Kidney epithelial cell (primary cell): ENCODE measurements at places on chromosomes 16 and 17.
A peak's percentile ranks its signal among the peaks of the same experiment; 100 is the strongest.

GRCh38 chr16:1781758-1782407, 488 bp downstream of the SPSB3 start:
- no peak for DNase-seq

DNA sequence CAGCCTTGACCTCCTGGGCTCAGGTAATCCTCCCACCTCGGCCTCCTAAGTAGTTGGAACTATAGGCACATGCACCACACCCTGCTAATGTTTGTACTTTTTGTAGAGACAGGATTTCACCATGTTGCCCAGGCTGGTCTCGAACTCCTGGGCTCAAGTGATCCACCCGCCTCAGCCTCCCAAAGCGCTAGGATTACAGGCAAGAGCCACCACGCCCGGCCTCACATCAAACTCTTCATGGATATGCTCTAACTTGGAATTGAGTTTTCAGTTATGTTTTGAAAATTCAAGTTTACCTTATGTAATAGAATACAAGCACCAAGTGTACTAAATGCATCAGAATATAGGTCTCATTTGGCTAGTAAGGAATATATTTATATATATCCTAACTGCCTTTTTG, 119.6 kb downstream of the BRIP1 start:
- DNase-seq, result no peak

GRCh38 chr16:920717-921116, 50.1 kb downstream of the LMF1 start:
- no peak for DNase-seq

- no peak for DNase-seq
These were observed 9.4 kb downstream of the SNX20 start for GRCh38 chr16:50671644-50672260.

DNA sequence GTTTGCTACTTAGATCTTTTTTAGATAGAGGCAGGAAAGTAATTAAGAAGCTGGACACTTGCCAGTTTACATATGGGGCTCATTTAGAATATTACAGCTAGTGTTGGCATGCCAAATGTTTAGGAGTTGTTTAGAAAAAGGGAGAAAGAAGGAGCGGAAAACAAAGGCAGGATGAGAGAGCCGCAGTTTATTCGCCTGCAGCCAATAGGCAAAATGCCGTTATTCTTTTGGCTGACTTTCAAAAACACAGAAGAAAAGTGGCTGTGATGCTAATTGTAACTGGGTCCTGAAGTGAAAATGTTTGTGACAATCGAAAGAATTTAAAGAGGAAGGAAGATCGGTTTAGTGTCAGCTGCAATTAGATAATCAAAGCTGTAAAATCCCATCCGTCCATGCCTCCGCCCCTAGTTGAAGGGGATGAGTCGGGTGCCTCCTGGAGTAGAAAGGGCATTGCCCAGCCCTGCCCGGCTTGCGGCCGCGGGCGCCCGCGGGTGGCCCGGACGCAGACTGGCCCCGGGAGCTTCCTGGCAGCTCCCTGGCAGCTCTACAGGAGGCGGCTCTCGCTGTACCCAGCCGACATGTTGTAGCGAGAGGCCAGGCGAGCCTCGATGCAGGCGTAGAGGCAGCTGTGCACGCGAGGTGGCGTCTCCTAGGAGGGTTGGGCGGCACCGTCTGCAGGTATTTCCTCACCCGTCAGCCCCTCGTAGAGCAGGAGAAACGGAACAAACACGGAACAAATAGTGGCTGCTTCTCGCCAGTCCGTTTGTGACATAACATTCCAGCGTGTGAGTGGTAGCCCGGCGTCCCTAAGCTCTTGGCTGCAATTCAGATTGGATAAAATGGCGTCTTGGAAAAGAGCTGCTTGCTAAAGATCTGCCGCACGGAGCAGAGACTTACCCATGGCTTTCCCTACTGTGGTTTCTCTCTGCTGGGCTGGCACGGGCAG, 82.2 kb downstream of the TNRC6C start:
- no peak for DNase-seq

- no peak for DNase-seq
These were observed 121.1 kb downstream of the IRX5 start for GRCh38 chr16:55051571-55052347.

DNA sequence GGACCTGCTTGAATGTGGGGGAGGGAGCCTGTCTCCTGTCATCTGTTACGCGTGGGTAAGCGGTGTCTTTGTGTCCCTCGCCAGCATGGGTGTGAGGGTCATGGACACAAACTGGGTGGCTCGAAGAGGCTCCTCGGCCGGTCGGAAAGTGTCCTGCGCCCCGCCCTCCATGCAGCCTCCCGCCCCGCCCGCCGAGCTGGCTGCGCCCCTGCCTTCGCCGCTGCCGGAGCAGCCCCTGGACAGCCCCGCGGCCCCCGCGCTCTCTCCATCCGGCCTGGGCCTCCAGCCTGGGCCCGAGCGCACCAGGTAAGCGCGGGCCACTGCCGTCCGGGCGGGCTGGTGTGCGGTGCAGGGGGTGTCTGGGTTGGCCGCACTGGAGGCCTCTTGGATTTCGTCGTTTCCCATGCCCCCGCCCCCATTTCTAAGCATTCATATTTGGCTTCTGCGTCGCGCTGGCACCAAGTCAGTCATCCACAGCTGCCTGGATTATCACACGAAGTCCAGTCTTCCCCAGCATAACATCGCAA, 43.8 kb downstream of the ELAC2 start:
- DNase-seq, result no peak

DNA sequence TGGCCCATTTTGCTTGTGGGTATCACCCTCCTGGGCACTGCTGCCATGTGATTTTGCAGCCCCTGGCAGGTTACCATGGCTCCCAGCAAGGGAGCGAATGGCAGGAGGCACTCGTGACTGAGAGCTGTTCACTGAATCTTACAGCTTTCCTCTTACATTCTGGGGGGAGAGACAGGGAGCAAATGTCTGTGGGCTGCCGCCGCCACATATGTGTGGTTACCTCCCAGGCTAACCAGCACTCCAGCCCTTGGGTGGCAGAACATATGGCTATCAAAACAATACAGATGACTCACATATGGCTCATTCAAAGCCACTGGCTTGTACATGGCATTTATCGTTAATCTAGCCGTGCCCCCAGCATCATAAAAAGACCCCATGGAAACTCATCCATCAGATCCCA, 19.8 kb downstream of the GTF3C1 start:
- DNase-seq, result peak; percentile 75

GRCh38 chr16:17396762-17397498, 73.8 kb downstream of the XYLT1 start:
- no peak for DNase-seq

DNA sequence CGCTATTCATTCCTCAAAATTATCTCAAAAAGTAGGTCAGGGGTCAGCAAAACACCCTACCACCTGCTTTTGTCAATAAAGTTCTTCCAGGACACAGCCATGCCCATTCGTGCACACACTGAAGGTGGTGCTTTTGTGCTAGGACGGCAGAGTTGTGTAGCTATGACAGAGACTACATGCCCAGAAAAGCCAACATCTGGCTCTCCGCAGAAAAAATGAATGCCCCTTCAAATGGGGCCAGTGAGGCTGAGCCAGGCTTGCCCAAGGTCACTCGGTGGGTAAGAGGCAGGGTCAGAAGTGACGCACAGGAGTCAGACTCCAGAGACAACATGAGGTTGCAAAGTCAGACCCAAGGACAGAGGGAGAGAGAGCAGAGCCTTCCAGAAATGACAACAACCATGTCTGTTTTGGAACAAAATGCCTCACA, 200.1 kb downstream of the XYLT1 start:
- DNase-seq, result no peak

- no peak for DNase-seq
These were observed 3.1 kb downstream of the GSG1L2 start for GRCh38 chr17:9818760-9819159.

DNA sequence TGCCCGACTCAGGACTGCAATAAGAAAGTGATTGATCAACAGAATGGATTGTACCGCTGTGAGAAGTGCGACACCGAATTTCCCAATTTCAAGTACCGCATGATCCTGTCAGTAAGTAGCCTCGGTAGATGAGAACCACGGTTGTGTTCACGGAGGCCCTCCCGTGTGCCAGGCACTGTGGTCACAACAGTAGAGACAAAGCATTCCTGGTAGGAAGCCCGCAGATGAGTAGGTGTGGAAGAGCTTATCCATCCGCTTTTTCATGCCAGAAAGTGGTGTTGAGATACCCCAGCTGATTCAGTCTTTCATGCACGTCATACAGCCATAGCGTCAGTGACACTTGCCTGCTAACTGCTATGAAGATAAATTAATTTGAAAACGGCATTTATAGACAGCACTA, 58.9 kb downstream of the RPA1 start:
- DNase-seq, result no peak

GRCh38 chr17:12510535-12510934, 155.2 kb upstream of the MYOCD start:
- DNase-seq, result no peak

DNA sequence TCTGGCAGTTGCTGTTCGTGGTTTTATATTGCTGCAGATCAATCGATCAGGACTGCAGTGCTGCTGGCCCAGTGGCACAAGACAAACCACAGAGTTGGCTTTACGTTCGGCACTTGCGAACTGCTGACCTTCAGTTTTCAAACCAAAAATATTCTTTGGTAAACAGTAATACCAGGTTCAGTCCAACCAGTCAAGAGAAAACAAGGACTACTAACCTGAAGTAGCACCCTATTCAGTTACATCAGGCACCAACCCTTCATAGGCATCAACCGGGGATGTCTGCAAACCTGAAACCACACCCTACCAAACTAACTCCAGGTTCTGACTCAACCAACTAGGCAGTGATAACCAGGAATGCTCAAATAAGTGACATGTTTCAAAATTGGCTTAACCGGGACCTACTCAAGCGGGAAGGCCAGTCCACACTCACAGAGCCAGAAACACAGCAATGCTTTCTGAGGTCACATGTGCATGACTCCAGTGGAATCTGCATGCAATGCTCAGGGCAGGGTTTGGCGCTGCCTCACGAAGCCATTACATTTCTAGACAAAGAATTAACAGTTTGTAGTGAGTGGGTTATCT, 91.1 kb downstream of the SMG6 start:
- DNase-seq, result no peak

DNA sequence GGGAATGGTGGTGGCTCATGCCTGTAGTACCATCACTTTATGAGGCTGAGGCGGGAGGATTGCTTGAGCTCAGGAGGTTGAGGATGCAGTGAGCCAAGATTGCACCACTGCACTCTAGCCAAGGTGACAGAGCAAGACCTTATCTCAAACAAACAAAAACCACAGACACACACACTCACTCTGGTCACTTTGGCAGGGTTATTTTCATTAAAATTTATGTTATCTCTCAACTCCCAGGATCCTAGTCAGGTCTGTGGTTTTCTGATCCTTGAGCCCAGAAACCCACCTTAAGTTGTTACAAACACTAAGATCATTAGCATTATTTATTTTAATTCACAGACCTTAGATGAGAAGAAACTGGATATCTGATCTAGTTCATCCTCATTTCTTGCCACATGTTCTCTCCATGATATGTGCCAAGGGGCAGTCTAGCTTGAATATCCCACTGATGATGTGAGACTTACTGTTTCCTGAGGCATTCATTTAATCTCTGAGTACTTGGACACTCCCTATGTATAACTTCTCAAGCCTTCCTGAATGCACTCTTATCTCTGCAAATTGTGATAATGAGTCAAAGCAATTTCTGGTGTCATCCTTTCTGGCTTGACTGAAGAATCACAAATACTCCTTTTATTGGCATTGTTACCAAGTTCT, 9.6 kb downstream of the ABHD15 start:
- DNase-seq, result no peak

- no peak for DNase-seq
These were observed 596 bp downstream of the SEPHS2 start for GRCh38 chr16:30445149-30445407.

- DNase-seq, result no peak
These were observed 115.3 kb downstream of the NPIPB5 start for GRCh38 chr16:22625967-22626366.

DNA sequence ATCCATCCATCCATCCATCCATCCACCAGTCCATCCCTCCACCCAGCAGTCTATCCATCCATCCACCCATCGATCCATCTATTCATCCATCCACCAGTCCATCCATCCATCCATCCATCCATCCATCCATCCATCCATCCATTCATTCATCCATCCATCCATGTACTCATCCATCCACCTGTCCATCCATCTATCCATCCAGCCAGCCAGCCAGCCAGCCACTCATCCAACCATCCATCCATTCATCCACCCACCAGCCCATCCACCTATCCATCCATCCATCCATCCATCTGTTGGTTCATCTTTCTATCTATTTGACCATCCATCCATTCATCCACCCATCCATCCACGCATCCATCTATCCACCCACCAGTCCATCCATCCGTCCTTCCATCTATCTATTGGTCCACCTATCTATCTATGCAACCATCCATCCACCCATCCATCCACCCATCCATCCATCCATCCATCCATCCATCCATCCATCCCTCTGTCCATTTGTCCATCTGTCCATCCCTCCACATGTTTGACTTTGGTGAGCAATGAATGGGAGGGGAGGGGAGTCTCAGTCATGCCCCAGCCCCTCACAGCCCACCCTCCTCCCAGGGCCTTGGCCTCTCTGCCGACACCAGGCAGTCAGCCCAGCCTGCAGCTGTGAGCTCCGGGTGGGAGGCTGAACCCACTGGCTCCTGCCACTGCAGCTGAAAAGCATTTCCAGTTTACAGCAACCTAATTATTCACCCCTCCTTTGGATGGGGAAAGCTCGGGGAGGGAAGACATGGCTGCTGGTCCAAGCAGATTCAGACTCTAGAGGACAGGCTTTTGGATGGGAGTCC, 38.1 kb upstream of the SSTR5 start:
- no peak for DNase-seq

GRCh38 chr16:27112093-27112811, 45.5 kb downstream of the C16orf82 start:
- no peak for DNase-seq

GRCh38 chr17:721540-721937, 6.9 kb upstream of the VPS53 start:
- no peak for DNase-seq

GRCh38 chr17:8393470-8394231, 4.0 kb downstream of the RNF222 start:
- no peak for DNase-seq

GRCh38 chr16:66600477-66600876, 4.0 kb upstream of the CMTM3 start:
- no peak for DNase-seq

DNA sequence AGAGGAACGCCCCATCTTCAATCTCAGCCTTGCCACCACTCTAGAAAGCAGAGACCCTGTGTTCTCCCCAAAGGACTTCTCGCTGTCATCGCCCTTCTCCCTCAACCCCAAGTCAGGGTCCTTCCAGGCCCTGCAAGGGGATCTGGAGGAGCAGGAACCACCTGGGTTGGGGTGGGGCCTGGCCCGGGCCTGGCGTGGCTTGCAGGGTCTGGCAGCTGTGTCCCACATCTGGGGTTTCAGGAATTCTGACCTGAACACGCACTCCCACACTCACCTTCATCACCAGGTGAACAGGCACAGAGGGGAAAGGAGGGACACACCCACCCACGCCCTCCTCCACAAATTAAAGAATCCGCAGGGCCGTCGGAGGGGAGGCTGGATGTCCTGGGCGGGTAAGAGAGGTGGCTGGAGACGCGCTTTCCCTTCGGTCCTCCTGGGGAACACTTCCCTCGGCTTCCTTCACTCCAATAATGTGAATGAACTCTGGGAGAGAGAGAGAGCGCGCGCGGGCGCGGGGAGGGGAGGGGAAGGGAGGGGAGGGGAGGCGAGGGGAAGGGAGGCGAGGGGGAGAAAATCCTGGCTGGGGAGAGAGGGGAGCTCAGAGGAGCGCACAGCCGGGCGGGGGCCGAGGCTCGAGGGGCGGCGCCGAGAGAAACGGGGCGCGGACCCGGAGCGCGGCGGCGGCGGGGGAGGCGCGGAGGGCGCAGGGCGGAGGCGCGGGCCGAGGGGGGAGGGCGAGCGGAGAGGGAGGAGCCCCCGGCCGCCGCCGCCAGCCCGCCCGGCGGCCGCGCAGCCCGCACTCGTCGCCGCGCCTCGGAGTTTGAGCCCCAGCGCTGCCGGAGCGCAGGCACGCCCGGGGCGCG, at the start of gene CACNG4:
CACNG4 (plus strand) TSS at position 799 of the 863 bp plus-strand sequence. CDS start 205 bp downstream, outside the sequence.
- no peak for DNase-seq
